Retina (tissue), 1 donor: ENCODE measurements at places on chromosomes 1 and 21.
A peak's percentile ranks its signal among the peaks of the same experiment; 100 is the strongest.

- no peak for DNase-seq
Observed at GRCh38 chr1:193498088-193498655, 311.8 kb upstream of the B3GALT2 start.

GRCh38 chr1:151501474-151501873, 9.7 kb upstream of the CGN start:
- DNase-seq = no peak

DNA sequence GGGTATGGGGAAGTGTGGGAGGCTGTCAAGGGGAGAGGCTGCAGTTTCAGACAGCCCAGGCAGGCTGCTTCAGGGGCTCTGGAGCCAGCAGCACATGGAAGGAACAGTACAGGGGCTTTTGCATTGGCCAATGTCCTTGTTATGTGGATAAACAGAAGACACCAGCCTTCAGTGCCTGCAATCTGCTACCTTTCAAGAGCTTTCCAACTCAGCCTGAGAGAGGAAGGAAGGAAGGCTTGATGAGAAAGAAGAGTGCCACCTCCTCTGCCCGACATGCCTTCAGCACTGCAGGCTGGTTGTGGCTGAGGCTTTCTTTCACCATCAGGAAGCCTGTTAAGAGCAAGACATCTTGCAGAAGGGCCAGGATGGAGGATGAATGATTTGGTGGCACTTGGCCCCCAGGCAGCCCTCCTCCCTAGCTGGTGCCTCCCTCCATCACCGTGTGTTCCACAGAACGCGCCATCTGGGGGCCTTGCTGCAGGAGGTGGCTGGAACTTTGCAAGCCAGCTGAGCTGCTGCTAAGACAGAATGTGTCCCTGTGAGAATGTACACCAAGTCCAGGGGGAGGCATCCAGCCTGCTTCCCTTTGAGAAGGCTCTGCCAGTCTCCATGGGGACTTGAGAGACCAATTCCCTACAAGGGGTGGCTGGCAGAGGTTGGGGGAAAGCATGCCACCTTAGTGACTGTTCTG, 372.4 kb upstream of the PROX1 start:
- no peak for DNase-seq

DNA sequence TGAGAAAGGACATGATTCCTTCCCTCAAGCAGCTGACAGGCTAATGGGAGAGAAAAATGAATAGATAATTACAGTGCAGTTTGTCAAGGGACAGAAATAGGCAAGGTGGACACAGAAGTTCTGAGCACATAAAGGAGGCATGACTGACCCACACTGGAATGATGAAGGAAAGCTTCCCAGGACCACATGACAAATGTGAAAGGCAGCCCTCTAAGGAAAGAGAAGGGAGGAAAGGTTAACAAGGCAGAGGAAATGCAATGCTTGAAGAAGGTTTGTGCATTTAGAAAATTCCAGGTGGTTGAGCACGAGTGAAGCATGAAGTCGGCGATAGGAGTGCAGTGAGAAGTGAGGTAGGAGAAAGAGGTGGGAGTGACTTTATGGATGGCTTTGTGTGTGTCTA, 37.4 kb downstream of the LAMC2 start:
- DNase-seq = no peak

GRCh38 chr1:169363046-169363730, 4.4 kb downstream of the NME7 start:
- no peak for DNase-seq

GRCh38 chr1:84698151-84699110, 8.2 kb upstream of the SSX2IP start:
- no peak for DNase-seq

- DNase-seq = no peak
Observed at GRCh38 chr1:91883470-91883869, 2.5 kb downstream of the TGFBR3 start.

DNA sequence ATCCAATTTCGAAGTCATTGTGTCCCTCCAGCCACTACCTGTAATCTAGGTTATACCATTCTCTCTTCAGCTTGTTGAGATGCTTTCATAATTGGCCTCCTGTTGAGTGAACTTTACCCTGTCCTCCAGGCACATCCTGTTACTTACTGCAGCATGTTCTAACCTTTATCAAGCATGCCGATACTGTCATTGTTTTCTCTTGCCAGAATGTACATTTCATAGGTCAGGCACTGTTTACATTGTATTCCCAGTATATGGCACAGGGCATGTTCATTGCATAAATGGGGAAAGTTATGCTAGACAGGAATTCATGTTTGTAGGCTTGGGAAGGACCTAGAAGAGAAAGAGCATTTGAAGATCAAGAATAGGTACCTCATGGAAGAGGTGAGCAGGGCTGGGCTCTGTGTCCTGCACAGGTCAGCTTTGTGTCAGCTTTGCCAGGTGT, 10.2 kb downstream of the CXADR start:
- DNase-seq = no peak

GRCh38 chr1:58786184-58786926, 2.5 kb upstream of the JUN start:
- DNase-seq = no peak

- no peak for DNase-seq
Observed at GRCh38 chr1:117838911-117839310, 90.5 kb downstream of the GDAP2 start.

DNA sequence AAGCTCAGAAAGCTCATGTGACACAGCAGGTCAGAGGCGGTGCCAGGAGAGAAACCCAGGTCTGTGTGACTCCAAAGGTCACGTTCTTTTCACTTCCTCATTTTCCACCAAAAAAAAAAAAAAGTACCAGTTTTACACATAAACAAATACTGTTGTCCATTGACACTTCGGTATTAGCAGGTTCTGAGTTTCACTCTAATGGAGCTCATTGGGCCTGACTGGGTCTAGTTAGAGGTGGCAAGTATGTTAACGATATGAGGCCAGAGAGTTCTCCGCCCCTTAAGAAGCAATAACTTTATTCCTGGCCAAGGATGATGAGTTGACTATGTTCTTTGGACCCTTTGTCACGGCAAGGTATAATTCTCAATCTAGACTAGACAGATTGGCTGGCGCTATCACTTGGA, 30.0 kb upstream of the SDE2 start:
- no peak for DNase-seq

GRCh38 chr1:2018217-2019171, 651 bp upstream of the GABRD start:
- DNase-seq = peak; percentile 44

- DNase-seq = peak; percentile 94
Observed at GRCh38 chr1:84620720-84621313, 46.6 kb upstream of the CTBS start.

- no peak for DNase-seq
Observed at GRCh38 chr1:168825820-168826219, 96.8 kb upstream of the DPT start.

- DNase-seq = no peak
Observed at GRCh38 chr1:230861489-230861888, 6.8 kb downstream of the C1orf198 start.

DNA sequence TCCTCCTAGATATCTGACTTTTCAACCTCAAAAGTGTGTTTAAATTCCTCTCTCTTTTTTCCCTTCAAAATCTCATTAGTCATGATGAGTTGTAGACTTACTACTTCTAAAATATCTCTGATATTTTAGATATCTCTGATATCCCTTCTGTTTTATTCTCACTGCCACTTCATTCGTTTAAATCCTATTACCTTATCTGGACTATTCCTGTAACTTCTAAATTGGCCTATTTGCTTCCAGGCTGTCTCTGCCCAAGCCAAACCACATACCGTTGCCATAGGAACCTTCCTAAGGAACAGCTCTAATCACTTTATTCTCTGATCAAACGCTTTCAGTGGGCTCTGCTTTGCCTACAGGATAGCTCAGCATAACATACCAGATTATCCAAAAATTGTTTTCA, 333.1 kb upstream of the CHRM3 start:
- DNase-seq = no peak

DNA sequence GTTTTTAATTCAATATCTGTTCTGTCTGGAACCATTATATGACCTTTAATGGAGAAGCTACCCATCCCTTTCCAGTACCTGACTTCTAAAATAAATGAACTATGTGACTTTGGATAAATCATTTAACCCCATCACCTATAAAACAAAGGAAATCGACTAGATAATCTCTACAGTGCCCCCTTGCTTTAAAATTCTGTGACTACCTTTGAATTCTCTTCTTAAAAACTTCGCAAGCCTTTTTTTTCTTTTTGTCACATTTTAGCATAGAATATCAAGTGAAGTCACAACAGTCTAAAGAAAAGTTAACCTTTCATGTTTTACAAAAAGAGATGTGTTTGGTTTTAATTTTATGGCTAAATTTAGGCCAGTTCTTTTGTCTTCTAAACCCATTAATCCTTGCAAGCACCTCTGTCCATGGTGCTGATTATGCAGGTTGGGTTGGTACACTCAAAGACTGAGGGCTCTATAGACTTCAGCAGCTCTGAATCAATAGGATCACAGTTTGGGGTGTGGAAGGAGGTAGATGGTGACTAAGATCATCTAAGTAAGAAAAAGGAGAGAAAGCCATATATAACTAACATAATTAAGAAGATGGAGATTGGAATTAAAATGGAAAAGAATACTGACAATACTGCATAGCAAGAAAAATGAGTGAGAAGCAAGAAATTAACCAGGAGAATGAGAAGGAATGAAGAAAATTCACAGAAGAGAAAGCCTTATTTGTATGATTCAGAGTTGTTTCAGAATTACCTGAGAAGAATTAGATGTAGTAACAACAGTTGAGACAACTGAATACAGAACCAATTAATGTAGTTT, 59.2 kb downstream of the TBX15 start:
- DNase-seq = no peak

DNA sequence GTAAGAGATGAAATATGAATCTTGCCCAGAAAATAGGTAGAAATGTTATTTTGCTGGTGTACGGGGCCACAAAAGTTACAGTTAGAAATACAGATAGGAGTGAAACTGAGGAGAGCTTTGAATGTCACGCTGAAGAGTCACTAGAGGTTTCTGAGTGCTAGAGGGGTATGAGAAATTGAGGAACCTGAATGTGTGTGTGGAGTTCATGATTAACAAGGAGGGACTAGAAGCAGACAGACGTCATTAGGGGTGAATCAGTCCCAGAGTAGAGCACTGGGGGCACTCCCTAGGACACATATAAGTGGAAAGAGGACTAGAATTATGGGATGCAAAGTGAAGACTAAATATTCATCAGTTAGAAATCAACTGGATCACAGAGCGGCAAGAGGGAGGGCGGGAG, 188.9 kb upstream of the MAP1LC3C start:
- DNase-seq = no peak

DNA sequence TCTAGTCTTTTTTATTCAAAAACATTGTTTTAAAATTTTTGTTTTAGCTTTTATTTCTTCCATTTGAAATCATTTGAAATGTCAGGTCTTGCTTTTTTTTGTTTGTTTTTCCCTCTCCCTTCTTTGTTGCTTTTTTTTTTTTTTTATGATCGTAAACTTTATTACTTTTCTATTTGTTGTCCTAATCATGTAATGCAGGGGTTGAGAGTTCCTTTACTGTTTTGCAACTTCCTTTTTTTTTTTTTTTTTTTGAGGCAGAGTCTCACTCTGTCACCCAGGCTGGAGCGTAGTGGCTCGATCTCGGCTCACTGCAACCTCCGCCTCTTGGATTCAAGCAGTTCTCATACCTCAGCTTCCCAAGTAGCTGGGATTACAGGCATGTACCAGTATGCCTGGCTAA, 24.8 kb downstream of the IVNS1ABP start:
- no peak for DNase-seq

GRCh38 chr1:31757204-31757679, 6.9 kb downstream of the ADGRB2 start:
- no peak for DNase-seq

DNA sequence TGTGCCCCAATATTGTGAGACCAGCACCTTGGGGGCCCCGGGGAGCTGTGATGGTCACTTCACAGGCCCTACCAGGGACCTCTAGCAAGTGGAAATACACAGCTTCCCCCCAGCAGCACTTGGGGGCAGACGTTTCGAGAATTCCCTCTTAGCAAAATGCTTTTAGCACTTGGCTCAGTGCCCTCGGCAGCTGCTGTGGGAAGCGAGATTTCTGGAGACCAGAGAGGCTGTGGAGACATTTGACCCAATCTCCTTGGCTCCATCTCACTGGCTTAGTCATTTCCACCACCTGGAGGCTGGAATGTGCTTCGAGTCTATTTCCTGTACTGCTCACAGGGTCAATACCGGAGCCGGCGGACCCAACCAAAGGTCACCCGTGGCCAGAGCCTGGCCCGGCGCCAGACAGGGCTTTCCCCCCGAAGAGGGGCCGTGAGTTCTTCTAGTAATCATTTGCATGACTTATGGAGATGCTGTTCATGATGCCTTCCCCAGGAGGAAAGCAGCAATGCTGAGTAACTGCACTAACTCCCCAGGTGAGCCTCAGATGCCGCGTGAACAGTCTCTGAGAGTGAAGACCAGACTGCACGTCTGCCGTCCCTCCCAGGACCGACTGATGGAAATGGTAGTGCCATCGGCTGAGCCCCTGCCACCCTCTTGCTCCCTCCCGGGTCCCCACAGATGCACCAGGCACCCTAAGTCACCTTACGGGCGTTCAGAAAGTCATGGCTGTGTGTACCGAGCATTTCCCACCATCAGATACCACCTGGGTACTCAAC, 4.4 kb upstream of the C2CD2 start:
- DNase-seq = no peak

DNA sequence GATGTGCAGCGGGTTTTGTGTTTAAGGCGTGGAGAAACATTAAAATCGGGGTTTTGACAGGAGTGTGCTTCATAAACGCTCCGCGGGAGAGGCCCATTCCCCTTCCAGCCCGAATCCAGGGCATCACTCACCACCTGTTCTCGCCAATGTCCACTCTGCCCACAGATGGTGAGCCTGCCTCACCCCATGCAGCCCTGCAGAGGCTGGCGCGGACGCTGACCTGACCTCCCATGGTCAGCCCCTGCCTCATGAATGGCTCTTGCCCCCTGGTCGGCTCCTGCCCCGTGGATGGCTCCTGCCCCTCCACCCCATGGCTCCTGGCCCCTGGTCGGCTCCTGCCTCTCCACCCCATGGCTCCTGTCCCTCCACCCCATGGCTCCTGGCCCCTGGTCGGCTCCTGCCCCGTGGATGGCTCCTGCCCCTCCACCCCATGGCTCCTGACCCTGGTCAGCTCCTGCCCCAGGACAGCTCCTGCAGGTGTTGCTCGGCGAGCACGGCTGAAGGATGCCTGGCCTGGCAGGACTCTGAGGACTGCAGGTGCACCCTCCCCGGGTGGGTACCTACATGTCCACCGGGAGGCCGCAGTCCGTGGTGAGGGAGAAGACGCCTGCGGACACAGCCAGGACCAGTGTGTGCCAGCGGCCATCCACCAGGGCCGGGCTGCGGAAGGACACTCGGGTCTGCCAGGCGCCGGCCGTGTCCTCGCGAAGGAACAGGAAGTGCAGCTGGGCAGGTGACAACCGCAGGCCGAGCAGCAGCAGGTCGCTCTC, 6.7 kb downstream of the KRTAP10-1 start:
- DNase-seq = no peak
